Psoas muscle (tissue), 8 donors: ENCODE measurements at places on chromosomes 16 and 17.

DNA sequence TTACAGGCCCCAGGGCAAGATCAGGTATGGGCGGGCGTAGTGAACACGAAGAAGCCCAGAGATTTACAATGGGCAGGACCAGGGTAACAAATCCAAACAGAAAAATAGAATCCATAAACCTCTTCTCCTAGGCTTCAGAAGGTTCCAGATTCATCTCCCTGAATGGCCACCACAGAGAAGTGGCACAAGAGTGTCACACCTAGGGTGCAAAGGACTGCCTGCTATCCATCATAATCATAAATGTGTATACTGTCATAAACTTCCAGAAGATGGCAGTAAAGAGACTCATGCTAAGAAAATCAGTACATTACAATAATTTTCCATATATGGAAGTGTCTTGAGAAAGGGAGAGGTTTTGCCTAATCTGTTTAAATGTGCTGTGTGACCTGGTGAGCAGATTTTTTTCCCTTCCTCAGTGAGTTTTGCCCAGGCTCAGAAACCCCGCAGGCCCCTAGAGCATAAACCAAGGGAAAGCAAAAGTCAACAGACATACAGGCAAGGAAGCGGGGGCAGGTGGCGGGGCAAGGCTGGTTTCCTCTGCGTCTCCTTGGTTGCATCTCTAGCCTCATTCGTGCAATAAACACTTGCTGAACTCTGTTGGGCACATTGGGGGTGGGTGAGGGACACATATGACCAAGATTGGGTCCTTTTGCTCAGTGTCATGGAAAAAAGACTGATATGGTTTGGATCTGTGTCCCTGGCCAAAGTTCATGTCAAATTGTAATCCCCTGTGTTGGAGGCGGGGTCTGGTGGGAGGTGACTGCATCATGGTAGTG, 92.0 kb upstream of the CDH5 start:
- H3K4me3 ChIP-seq, result no peak overlapping the region
- no peak overlapping the region for H3K27ac ChIP-seq
- H3K4me1 ChIP-seq, result no peaks in the 10 kb centered on the region
- H3K27me3 ChIP-seq, result peaks cover 1% of the 10 kb centered on the region

GRCh38 chr17:13099089-13099735, 81.4 kb upstream of the ELAC2 start:
- H3K27me3 ChIP-seq, result no peaks in the 10 kb centered on the region
- no peak for DNase-seq
- H3K36me3 ChIP-seq, result no peaks in the 10 kb centered on the region
- H3K27ac ChIP-seq, result no peak overlapping the region
- H3K4me1 ChIP-seq, result no peaks in the 10 kb centered on the region
- H3K4me3 ChIP-seq, result no peak overlapping the region

DNA sequence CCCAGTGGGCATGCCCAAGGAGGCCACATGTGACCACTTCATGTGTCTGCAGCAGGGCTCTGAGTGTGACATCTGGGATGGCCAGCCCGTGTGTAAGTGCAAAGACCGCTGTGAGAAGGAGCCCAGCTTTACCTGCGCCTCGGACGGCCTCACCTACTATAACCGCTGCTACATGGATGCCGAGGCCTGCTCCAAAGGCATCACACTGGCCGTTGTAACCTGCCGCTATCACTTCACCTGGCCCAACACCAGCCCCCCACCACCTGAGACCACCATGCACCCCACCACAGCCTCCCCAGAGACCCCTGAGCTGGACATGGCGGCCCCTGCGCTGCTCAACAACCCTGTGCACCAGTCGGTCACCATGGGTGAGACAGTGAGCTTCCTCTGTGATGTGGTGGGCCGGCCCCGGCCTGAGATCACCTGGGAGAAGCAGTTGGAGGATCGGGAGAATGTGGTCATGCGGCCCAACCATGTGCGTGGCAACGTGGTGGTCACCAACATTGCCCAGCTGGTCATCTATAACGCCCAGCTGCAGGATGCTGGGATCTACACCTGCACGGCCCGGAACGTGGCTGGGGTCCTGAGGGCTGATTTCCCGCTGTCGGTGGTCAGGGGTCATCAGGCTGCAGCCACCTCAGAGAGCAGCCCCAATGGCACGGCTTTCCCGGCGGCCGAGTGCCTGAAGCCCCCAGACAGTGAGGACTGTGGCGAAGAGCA, 4.4 kb downstream of the WFIKKN2 start:
- H3K36me3 ChIP-seq, result no peaks in the 10 kb centered on the region
- no peak overlapping the region for H3K27ac ChIP-seq
- DNase-seq, result no peak
- peaks cover 8% of the 10 kb centered on the region for H3K4me1 ChIP-seq
- no peaks in the 10 kb centered on the region for H3K27me3 ChIP-seq

- H3K27me3 ChIP-seq, result no peaks in the 10 kb centered on the region
- no peaks in the 10 kb centered on the region for H3K36me3 ChIP-seq
- peak overlapping the region; percentile 53 for H3K27ac ChIP-seq
- H3K4me3 ChIP-seq, result peak overlapping the region; percentile 13
These were observed 31.5 kb downstream of the RAB11FIP3 start for GRCh38 chr16:456891-457483.

DNA sequence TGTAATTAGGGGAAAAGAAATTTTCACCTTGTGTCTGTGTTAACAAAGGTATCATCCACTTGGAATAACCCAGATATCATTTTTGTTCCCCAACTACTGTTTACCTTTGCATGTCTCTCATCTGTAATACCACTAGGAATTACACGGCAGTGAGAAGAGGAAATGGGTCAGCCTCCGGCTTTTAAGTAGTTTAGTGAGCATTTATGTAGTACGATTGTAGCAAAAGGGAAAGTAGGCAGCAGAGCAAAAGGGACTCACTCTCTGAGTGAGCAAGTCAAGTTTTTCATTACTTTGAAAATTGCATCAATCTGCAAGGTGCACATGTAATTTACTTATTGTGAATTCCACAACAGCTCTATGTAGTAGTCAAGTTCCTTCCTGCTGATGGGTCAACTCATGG, 11.2 kb downstream of the PHF12 start:
- no peak for DNase-seq
- peak overlapping the region; percentile 80 for H3K27ac ChIP-seq
- no peaks in the 10 kb centered on the region for H3K27me3 ChIP-seq
- no peak overlapping the region for H3K4me3 ChIP-seq
